ENCODE measurements at places on chromosomes 16 and 17. TPM values are rescaled to one million over a fixed set of nuclear protein-coding genes. Genes with fewer than 3 reads are reported as not detected.

Gene VPS9D1
- total RNA-seq: 9.9 TPM

Gene ACSM2A
- total RNA-seq: not detected

Gene RCVRN
- not detected for total RNA-seq

Gene BORCS6
- 6.0 TPM for total RNA-seq

Gene HBA2
- total RNA-seq: not detected

Gene HYDIN
- total RNA-seq: 2.3 TPM

Gene KRTAP4-12
- total RNA-seq: not detected

Gene OTOP3
- not detected for total RNA-seq

Gene NSRP1
- 10.8 TPM for total RNA-seq

Gene TM4SF5
- not detected for total RNA-seq

Gene VMO1
- 0.64 TPM for total RNA-seq

Gene CDH5
- total RNA-seq: not detected

Gene MT3
- total RNA-seq: not detected

Gene PARD6A
- 0.97 TPM for total RNA-seq

DNA sequence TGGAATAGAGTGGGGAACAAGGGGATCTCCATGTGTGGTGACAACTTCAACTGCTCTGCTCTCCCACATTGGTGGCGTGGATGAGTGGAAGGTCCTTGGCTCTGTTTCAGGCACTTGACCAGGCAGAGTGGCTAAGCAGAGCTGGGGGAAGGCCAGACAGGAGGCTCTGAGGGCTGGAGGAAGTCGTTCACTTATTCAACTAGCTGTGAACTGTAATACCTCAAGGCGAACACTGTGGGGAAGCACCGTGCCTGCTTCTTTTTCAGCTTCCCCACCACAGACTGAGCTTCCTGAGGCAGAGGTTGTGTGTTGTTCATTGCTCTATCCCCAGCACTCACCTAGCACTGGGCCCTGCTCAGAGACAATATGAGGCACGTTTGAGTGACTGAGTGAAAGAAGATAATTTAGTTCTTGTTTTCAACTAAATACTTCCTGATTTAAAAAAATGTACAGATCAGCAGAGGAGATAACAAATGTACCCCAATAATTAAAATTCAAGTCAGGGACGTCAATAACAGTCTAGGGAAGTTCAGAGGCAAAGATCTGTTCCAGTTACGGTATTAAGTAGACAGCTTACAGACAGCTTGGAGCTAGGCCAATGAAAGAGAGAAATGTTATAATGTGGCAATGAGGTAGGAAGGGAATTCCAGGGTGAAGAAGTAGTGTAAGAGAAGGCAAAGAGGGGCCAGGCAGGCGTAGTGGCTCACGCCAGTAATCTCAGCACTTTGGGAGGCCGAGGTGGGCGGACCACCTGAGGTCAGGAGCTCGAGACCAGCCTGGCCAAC, 34.7 kb downstream of the MYO18A start:
- peak; percentile 81 for DNase-seq

DNA sequence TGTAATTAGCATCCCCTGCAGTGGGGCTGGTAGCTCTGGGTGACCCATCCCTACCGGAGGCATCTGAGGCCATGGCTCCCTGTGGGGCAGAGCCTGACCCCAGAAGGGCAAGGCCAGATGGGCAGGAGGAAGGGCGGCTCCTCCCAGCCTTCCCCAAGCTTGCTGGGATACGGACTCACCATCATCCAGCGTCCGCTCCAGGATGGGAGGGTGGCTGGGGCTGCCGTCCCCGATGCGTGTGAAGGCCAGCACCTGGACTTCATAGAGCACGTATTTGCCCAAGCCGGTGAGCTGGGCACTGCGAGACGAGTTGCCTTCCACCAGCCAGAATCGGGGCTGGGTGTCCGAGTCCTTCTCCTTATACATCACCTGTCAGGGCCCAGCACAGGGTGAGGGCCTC, 81.6 kb upstream of the CDC42EP4 start:
- no peak for DNase-seq

GRCh38 chr16:30005341-30006094, 5.3 kb downstream of the DOC2A start:
- DNase-seq: peak; percentile 48

GRCh38 chr16:71585318-71585703, 8.4 kb upstream of the TAT start:
- DNase-seq: no peak

- peak; percentile 36 for DNase-seq
These were observed 22.7 kb downstream of the ZNF469 start for GRCh38 chr16:88405216-88406060.

GRCh38 chr17:61849674-61850073, 13.7 kb downstream of the BRIP1 start:
- DNase-seq: no peak

DNA sequence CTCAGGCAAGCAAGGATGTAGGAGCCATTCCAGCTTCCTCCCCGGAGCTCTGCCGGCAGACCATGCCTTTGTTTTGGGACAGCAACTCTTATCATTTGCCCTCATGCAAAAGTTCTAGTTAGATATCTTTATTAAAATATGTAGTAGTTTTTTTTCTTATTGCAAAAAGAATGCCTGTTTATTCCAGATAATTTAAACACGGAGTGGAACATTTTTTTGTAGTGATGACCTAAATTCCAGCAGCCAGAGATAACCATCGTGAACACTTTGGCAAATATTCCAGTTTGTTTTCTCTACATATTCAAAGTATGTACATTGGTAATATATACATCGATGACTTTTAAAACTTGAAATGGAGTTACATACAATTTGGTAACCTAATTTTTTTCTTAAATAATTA, 54.8 kb downstream of the CRISPLD2 start:
- DNase-seq: no peak

- peak; percentile 18 for DNase-seq
These were observed 42.5 kb upstream of the RASD1 start for GRCh38 chr17:17538417-17539391.

GRCh38 chr17:82592289-82592766, 55.9 kb downstream of the WDR45B start:
- peak; percentile 29 for DNase-seq

- no peak for DNase-seq
These were observed 11.4 kb downstream of the UNC13D start for GRCh38 chr17:75832652-75833400.

- no peak for DNase-seq
These were observed 77.2 kb downstream of the RTN4RL1 start for GRCh38 chr17:1947743-1948516.

- DNase-seq: no peak
These were observed 7.4 kb upstream of the LGALS9 start for GRCh38 chr17:27623614-27624013.

DNA sequence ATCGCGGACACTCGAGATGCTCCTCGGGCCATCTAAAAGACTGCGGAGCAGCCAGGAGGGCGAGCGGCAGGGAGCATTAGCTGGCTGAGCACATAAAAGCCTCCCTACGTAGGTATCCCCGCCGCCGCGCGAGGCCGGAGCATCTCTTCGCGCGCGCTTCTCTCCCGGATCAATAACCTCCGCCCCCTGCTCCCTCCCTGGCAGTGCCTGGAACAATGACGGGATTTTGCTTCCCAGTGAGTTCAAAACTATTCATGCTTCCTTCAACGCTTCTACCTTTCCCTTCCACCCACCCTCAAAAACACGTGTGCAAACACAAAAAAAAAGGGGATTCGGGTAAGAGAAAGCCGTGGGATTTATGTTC, 984 bp downstream of the CENPV start:
- DNase-seq: peak; percentile 45

- DNase-seq: no peak
These were observed 83.2 kb downstream of the STH start for GRCh38 chr17:46082257-46082656.

DNA sequence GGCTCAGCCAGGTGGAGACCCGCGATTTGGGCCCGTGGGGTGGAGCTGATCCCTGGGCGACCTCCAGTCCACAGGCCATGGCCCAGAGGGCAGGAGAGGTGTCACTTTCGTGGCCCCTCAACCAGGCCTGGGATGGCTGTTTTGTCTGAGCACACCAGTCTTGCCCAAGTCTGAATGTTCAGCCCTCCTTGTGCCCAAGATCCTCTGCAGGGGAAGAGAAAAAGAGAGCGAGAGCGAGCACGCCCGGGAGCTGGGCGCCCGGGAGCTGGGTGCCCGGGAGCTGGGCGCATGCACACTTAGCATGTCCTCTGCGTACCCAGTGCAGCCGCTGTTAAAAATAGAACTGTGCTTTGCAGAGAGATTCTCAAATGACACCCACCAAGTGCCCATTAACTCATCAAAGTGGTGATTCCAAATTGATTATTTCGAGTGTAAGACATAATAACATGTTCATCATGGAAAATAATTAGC, 403.3 kb upstream of the TNRC6C start:
- no peak for DNase-seq

DNA sequence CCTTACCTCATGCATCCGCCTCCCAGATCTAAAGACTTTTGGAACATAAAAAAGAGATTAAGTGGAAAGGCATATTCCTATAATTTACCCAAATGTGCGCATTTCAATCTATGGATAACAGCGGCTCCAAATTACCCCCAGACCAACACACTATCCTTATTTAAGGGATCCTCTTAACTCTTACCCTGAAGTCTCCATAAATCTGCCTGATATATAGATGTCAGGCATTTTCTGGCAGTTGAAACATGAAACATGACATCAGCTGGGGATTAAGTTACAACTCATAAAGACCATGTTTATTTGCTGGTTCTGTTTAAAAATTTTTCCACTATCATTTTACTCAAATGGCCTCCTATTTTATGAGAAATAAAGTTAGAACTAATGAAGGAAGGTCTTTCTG, 478.5 kb upstream of the SALL1 start:
- DNase-seq: no peak

- no peak for DNase-seq
These were observed 26.5 kb downstream of the BCAS3 start for GRCh38 chr17:60704170-60704569.

GRCh38 chr16:1010251-1010650, 28.7 kb downstream of the SOX8 start:
- no peak for DNase-seq

- no peak for DNase-seq
These were observed 206.7 kb downstream of the PARN start for GRCh38 chr16:14423344-14423743.

- DNase-seq: no peak
These were observed 16.1 kb upstream of the C17orf78 start for GRCh38 chr17:37359682-37360188.

- peak; percentile 40 for DNase-seq
These were observed 3.4 kb upstream of the PRSS8 start for GRCh38 chr16:31138621-31139578.

DNA sequence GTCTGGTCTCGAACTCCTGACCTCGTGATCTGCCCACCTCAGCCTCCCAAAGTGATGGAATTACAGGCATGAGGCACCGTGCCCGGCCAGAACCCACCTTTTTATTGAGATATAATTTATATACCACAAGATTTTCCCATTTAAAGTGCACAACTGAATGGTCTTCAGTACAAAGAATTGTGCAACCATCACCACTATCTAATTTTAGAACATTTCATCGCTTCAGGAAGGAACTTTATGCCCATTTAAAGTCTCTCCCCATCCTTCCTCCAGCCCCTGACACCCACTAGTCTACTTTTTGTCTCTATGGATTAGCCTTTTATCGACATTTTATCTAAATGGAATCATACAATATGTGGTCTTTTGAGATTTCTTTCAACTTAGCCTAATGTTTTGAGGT, 25.4 kb upstream of the HELZ start:
- DNase-seq: no peak

DNA sequence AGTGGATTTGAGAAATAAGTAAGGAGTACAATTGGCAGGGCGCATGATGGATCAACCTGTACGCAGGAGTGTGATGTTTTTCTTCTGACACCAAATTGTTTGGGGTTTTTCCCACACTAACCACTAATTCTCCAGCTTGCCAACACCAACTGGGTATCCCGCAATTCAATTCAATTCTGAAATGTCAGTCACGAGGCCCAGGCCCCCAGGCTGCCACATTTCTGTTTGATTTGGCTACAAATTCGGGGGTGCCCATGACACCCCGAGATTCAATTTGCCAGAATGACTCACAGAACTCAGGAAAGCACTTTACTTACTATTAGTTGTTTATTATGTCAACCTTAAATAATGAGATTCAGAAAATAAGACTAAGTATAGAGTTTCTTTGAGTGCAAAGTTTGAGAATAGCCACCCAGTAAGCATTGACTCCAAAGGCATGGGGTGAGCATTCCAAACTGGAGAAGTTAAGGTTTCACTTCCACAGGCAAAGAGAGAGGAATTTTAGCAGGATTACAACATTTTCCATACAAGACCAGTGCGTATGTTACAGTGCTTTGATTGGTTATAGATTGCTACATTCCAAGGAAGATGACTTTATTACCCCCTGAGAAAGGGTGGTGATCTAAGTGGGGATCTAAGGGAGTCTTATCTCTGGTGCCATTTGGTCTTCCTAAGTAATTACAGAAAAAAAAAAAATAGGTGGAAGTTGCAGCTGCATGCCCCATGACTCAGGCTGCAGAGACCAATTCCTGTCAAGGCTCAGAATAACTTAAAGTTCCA, 11.5 kb downstream of the SLC46A1 start:
- peak; percentile 92 for DNase-seq

DNA sequence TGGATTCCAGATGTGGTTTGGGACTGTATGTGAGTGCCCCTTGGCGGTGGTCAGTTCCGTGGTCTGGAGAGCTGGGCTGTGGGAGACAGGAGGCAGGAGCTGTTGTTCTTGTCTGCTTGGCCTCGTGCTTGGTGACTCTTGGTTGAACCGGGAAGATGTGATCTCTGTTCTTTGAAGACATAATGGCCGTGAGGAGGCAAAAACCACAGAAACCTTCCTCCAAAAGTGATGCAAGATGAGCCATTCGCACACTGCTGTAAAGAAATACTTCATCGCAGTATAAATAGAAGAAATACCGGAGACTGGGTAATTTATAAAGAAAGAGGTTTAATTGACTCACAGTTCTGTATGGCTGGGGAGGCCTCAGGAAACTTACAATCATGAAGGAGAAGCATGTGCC, 128.8 kb downstream of the RAP1GAP2 start:
- DNase-seq: no peak

DNA sequence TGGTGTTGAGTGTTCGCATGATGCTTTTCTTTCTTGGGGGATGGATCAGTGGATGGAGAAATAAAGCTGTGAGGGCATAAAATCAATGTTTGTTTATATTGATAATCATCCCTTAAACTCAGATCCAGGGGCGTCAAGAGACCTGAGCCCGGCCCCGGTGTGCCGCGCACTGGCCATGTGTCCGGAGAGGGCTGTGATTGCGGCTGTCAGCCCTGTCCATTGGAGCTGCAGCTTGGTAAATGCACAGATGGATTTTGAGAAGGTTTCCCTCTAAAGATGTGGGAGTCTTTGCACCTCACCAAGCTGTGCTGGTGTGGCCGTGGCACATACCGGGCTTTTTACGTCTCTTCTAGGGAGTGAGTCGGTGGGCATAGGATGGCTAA, 21.6 kb upstream of the ZNF750 start:
- no peak for DNase-seq

DNA sequence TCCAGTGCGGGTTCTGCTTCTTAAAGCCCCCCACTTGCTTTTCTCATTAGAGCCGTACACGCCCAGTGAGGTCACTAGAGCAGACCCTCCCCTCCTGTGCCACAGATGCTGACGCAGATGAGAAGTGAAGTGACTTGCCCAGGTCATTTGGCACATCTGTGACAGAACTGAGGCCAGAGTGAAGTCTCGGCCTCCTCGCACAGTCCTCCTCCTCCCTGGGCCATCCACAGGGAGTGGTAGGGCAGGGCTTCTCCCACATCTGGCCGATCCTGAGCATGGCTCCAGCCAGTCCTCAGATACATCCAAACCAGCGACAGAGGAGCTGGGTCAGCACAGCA, 15.3 kb upstream of the TBX2 start:
- DNase-seq: no peak

GRCh38 chr17:40019140-40019991, 4.1 kb downstream of the CSF3 start:
- DNase-seq: peak; percentile 73

GRCh38 chr16:86597126-86597879, 19.0 kb downstream of the FOXL1 start:
- no peak for DNase-seq
